Astrocyte (in vitro differentiated cells and primary cell): ENCODE measurements at places on chromosomes 16 and 17. TPM values are rescaled to one million over a fixed set of nuclear protein-coding genes. Genes with fewer than 3 reads are reported as not detected.
A peak's percentile ranks its signal among the peaks of the same experiment; 100 is the strongest.

The RNF222 gene
- total RNA-seq = not detected in 2 replicates

The PDE6G gene
- total RNA-seq = not detected in 2 replicates

The FDXR gene
- total RNA-seq = 30.8 and 34.2 TPM in 2 replicates

DNA sequence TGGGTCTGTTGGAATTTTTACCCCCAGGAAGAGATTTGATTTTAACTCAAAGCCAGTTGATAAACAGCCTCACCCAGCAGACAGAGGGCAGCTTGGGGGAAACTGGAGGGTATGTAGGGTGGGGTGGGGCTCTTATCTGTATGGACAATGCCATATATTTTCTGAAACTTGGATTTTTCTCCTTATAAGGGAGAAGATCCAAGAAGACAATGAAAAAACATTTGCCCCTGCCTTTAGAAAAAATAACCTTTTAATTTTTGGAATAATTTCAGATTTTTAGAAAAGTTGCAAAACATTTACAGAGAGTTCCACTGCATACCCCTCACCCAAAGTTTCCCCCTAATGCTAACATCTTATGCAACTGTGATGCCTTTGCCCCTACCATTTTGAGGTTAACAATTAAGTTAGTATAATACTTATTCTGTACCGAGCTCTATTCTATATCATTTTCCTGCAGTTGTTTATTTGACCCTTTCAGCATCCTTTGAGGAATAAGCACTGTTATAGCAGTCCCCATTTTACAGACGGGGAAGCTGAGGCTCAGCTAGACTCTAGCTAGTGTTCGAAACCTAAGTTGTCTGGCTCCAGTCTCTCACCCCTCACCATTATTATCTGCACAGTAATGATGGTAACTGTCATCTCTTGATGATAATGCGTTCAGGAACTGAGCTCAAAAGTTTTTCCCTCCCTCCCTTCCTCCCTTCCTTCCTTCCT lies 66.4 kb downstream of the PRKCB start:
- peaks cover 3% of the 10 kb centered on the region for H3K4me1 ChIP-seq
- H3K36me3 ChIP-seq = no peaks in the 10 kb centered on the region
- H3K4me3 ChIP-seq = no peak overlapping the region
- H3K27me3 ChIP-seq = no peaks in the 10 kb centered on the region

- no peak overlapping the region for H3K4me3 ChIP-seq
- no peak overlapping the region for H3K27ac ChIP-seq
- no peak for DNase-seq
- H3K27me3 ChIP-seq = peaks cover 49% of the 10 kb centered on the region
Measured at GRCh38 chr17:49505854-49506253, 10.8 kb downstream of the NGFR start.

DNA sequence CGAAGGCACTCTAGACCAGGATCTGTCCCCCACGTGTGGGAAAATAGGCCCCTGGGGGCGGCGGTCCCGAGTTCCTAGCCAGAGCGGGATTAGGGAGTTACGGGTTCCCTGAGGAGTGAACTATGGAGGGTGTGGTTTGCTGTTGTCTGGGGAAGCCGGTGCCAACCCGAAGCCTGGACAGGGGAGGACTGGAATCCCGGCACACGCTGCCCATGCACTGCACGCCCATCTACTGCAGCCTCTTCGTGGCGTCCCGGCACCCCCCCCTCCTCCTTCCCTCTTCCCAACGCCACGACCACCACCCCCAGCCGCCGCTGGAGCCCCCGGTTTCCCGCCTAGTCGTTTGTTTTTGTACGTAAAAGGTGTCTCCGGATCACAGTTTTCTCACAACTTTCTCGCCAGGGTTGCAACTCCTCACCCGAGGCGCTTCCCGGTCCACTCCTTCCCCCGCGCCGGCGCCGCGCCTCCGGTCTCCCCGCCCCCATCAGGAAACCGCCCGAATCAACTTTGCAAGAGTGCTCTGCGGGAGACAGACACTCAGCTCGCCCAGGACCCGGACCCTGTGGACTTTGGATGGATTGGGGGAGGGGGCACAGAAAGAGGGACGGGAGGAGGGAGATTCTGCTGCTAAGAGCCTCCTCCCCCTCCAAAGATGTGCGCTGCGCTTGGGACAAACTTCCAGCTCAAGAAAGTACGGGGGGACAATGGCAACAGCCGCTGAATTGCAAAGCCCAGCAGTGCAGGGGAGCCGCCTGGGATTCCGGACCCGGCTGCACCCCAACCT lies 1.4 kb upstream of the LHX1 start:
- H3K27ac ChIP-seq = no peak overlapping the region
- H3K36me3 ChIP-seq = no peaks in the 10 kb centered on the region
- H3K27me3 ChIP-seq = peaks cover 96% of the 10 kb centered on the region
- H3K4me3 ChIP-seq = peak overlapping the region; percentile 11
- peaks cover 27% of the 10 kb centered on the region for H3K4me1 ChIP-seq
- no peak for DNase-seq

DNA sequence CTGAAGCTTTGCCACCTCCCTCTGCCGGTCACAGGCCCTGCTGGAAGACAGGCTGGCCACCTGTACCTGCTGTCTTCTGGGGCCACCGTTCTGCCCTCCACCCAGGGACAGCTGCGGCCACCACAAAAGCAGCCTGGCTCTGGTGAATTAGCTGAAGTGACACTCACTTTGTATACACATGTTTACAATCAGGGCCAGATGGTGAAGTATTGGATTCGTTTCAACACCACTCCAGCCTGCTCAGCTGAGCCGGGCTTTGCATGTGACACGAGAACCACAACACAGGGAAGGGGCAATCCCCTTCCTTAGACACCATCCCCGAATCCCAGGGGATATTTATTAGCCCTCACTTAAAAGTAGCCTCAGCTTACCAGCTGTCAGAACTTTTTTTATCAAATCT lies 191.5 kb upstream of the RPL38 start:
- no peaks in the 10 kb centered on the region for H3K36me3 ChIP-seq
- H3K4me3 ChIP-seq = no peak overlapping the region
- no peaks in the 10 kb centered on the region for H3K4me1 ChIP-seq
- no peak overlapping the region for H3K27ac ChIP-seq
- H3K27me3 ChIP-seq = peaks cover 2% of the 10 kb centered on the region

The ITGB3 gene
- total RNA-seq = 44.0 and 59.2 TPM in 2 replicates

The NFATC2IP gene
- 25.0 and 32.6 TPM in 2 replicates for total RNA-seq

DNA sequence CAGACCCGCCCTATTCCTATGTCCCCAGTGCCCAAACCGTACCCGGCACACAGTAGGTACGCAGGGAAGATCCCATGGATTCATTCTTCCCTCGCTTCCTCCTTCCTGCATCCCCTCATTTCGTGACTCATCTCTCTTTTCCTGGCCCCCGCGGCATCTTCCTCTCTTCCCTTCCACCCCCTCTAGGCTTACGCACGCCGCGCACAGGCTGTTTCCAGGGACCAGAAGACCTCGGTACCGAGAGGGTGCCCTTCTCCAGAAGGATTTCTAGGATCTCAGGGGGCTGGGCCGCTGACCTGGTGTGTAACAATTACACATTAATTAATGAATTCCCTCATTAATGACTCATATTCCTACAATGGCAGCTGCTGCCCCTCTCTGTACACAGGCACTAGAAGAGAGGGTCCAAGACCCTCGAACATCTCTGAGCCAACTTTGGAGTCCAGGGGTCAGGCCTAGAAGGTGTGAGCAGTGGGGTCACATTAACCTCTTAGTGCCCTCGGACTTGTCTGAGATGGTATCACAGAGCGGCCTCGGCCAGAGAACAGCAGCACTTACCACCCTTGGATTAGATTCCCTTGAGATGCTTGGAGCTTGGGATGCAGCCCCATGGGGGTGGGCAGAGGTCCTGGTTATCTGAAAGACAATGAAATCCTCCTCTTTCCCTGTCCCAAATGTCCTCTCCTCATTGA lies 16.8 kb upstream of the PLLP start:
- peaks cover 11% of the 10 kb centered on the region for H3K4me1 ChIP-seq
- no peak overlapping the region for H3K27ac ChIP-seq
- H3K36me3 ChIP-seq = no peaks in the 10 kb centered on the region
- H3K27me3 ChIP-seq = peaks cover 2% of the 10 kb centered on the region
- H3K4me3 ChIP-seq = no peak overlapping the region

The APPBP2 gene
- 50.5 and 53.3 TPM in 2 replicates for total RNA-seq

- H3K4me1 ChIP-seq = no peaks in the 10 kb centered on the region
- peaks cover 2% of the 10 kb centered on the region for H3K27me3 ChIP-seq
- H3K36me3 ChIP-seq = no peaks in the 10 kb centered on the region
Measured at GRCh38 chr16:47787696-47788095, 326.6 kb downstream of the PHKB start.

DNA sequence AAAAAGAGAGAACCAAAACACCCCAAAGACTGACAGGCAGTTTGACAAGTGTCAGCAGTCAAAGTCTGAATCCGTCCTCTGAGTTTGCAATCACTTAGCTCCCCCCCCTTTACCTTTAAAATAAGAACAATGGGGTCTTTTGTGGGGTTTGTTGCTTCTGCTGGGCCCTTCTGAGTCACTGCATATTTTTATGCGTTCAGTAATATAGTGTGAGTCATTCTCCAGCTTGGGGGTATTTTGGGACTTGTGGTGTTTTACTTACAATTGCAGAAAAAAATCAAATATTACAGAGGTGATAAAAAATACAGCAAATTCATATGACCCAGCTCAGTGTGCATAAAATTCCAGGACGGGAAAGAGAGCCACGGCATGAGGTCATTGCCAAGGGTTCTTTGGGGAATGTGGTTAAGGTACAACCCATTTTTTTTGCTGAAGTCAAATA lies 120.1 kb downstream of the CYLD start:
- H3K4me3 ChIP-seq = no peak overlapping the region
- H3K27ac ChIP-seq = peak overlapping the region; percentile 65
- H3K4me1 ChIP-seq = peaks cover 17% of the 10 kb centered on the region
- no peaks in the 10 kb centered on the region for H3K27me3 ChIP-seq
- DNase-seq = peak; percentile 86

DNA sequence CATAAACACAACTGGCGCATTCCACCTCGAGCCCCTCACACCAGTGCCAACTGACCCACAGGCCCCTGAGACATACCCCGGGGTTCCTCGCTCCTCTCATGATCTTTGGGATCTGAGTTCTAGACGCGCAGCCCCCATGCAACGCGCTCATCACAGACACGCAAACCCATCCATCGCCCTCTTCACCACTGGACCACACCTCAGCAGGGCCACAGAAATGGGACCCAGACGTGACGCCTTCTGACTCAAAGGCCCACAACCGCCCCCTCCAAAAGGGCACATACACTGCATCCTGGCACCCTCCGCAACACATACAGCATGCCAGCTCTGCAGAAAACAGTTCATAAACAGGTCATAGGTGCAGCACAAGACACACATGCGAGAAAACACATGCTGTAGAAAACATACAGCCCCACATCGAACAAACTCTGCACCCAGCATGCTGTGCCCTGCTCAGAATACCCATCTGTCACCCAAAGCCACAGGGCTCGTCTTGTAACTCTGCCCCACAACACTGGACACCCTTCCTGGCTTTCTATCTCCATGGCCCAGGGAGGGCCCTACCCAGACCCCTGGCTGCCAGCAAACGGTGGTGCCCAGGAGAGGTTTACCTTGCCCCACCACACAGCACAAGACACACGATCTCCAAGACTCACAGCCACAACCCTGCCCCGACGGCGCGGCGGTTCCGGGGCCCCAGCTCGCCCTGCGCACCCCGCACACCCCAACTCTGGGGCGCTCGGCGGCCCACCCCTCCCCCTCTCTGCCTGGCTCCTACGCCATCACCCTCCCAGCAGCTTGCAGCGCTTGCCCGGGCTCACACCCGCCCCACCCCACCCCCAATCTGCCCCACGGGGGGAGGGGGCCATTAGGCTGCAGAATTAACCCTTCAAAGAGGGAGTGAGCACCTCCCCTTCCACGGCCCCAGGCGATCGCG lies 887 bp downstream of the ZBTB4 start:
- H3K27me3 ChIP-seq = no peaks in the 10 kb centered on the region
- no peaks in the 10 kb centered on the region for H3K36me3 ChIP-seq
- peak; percentile 8 for DNase-seq
- peaks cover 44% of the 10 kb centered on the region for H3K4me1 ChIP-seq

The NPIPA5 gene
- total RNA-seq = 0.82 and 1.1 TPM in 2 replicates

- no peaks in the 10 kb centered on the region for H3K27me3 ChIP-seq
- H3K4me1 ChIP-seq = no peaks in the 10 kb centered on the region
- H3K36me3 ChIP-seq = no peaks in the 10 kb centered on the region
- H3K27ac ChIP-seq = no peak overlapping the region
- no peak overlapping the region for H3K4me3 ChIP-seq
Measured at GRCh38 chr16:13397126-13397525, 495.7 kb downstream of the SHISA9 start.
